ENCODE measurements at places on chromosomes 7 and 10.
A peak's percentile ranks its signal among the peaks of the same experiment; 100 is the strongest.

DNA sequence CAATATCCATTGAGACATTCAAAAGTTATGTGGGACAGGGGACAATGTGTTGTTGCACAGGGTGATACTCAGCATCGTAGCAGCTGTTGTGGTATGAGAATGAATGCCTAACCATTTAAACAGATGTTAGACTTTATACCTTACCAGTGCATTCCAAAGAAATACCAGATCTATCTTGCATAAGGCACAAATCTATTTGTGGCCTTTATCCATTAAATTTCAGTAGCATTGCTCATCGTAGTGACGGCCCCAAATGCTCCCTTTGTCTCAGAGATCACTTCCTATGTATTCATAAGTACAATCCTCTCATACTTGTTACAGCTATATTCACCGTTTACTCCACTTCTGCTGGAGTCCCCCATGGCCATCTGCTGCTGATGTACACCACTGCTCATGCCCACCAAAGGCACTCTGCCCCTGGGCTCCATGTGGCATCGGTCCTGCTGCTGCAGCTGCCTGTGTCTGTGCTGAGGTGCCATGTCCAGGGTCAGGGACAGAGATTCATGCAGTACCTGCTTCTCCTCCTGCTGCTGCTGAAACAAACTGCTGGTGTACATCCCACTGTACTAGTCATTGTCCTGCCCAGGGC lies 96.3 kb downstream of the CPED1 start:
- DNase-seq, result no peak

DNA sequence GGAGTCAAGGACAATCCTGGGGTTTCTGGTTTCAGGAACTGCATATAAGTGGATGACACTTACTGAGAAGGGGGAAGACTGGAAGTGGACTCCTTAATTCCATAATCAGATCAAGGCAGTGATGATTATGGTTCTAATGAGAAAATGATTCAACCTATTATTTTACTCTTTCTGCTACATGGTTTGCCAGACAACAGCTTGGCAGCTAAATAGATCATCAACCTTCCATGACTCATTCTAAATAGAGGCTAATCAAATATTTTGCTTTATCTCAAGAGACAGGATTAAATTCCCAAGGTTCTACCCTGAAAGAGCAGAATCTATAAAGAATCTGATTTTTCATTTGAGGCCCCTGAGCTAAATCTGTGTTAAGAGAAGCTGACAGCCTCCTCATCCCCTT lies 46.3 kb downstream of the CNNM1 start:
- no peak for DNase-seq

DNA sequence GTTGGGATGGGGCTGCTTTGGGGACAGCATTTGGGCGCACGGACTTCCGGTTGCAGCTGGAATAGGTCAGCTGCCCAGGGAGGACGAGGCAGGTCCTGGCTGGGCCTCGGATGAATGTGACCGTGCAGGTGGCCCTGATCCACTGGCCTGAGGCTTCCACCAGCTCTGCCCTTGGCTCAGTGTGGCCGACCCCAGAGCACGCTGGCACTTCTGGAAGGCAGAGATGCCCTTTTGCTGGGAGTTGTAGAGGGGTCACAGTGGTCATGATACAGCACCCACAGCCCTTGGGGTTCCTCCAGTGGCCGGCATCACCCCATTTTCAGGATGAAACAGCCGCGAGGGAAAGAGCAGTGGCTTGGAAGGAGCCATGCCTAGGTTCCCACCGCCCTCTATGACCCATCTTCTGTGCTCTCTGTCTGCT lies 19.0 kb downstream of the ADCY1 start:
- no peak for DNase-seq

DNA sequence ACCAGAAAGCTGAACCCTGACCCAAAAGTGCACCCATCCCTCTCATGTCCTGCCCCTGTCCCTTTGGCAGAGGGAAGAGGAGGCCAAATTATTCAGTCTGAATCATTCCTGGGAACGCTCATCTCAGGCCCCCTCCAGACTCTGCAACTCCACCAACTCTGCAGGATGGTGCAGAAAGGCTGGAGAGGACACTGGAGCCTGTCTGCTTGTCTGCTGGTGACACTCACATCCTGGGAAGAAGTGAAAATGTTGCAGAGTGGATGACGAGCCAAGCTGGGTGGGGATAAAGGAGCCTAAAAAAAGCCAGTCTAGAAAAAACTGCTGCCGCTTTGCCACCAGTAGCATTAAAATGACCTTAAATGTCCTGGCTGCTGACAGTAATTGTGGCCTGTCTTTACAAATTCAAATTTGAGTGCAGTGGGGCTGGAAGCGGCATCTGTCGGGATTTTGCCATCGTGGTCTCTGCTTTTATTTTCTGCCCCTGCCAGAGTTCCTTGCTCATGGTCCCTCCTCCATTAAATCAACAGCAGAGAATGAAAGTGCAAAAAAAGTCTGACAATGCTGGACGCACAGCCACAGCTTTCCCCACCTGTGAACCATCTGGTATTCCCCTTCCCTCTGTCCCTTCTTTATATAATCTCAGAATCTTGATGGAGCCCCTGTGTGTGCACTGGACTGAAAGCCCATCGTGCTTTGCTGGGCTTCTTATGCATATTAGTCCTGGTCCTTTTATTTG lies 63.9 kb downstream of the STK17A start:
- DNase-seq, result peak; percentile 52

- no peak for DNase-seq
Measured at GRCh38 chr10:129945064-129945463, 19.0 kb downstream of the EBF3 start.

- no peak for DNase-seq
Measured at GRCh38 chr10:74104480-74104879, 46.1 kb downstream of the AP3M1 start.

DNA sequence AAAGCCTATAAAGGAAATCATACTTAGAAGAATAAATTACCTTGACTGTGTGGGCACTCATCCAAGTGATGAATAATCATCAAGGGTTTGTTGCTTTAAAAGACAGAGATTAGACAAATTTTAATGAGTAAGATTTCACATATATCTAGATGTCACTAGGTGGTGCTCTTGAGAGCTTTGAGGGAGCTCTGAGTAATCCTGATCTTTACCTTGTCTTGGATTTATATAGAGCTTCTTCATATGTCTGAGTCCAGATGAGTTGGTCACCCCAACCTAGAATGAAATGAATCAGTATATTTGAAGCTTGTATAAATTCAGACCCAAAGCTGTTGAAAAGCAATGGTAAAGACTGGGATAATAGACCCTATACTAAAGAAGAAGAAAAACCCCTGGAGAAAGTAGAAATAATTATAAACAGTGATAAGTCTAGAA lies 3.7 kb downstream of the AGR2 start:
- DNase-seq, result peak; percentile 24

DNA sequence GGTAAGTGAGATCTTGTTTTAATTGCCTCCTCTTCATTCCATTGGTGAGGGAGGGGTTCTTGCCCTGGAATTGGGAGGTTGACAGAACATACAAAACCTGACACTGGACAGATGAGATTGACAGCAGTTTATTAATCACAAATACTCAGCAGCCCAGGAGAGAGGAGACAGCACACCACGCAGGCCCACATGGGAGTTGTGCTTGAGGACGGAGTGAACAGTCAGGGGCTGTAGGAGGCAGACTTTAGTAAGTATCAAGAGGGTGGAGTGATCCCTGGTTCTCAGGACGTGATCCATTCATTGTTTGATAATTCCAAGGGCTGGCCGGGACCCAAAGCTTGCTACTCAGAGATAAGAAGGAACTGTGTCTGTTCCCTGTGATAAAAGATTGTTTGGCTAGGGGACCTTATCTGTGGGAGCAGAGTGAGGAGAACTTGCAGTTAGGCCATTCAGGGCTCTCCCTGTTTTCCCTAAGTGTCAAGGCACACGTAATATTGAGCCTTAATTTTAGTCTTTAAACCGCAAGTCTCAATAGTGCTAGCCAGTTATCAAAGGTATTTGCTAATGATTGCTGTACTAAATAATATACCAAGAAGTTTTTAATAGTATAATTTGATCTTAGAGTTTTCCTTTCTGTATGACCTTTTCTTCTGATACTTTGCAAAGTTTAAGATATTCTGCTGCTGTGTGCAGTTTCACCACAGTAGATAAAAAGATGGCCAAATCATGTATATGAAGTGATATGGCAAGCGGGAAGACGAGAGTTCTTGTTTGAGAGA lies 14.5 kb downstream of the CAPZA2 start:
- no peak for DNase-seq

DNA sequence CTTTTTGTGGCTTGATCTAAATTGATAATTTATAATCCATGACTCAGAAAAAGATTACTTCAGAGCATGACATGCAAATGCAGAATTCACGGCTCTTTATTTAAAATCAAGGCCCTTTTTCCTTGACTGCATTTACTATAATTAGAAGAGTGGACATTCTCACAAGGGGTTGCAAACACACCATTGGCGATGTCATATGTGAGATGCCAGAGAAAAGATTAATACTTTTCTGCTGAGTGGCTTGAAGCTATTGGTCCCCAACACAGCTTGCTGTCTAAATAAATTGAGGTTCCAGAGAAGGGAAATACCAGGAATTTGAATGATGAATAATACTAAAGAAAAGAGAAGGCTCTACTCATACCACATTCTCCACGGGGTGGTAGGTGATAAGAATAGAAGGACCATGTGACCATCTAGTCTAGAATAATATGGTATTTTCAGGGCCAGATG lies 78.7 kb upstream of the ARID5B start:
- DNase-seq, result no peak

DNA sequence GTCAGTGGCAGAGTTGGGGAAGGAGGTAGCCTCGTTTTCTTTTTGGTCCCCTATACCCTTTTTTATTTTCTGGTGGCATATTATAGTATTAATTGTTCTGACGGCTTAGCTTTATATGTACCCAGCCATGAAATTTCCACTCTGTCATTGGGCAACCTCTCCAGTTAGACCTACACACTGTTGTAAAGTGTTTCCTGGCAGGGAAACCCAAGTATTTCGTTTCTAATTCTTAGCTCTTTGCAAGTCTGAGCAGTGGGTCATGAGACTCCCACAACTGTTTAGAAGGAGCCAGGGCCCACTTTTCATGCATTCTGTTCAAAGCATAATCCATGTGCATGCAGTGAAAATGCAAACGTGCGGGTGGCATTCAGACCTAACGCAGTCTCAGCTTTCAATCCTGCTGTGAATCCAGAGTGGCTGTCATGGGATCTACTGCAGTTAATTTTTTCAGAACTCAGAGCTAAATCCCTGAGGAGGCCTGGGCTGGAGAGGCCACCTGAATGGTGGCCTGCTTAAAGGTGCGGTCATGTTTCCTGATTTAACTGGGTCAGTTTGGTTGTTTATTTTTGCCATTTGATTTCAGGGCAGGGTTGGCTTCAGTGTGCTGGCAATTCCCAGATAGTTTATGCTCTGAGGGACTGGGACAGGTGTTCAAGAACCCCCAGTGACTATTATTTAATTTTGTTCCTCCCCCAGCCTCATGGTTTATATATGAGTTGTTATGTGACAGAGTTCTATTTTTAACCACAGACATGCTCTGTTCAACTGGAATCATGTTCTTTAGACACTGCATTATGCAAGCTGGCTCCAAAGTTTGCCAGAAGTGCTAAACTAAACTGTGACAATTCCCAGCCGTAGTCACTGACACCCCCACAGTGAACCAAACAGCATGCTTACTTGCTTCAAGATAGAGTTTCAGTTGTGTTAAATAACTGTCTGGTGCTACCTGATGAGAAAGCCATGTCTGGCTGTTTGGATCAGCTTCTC lies 27.4 kb upstream of the SYPL1 start:
- no peak for DNase-seq

GRCh38 chr7:155119801-155120382 lies 49.8 kb downstream of the HTR5A start:
- no peak for DNase-seq

GRCh38 chr7:107234436-107234835 lies 65.6 kb downstream of the HBP1 start:
- no peak for DNase-seq

- DNase-seq, result no peak
Measured at GRCh38 chr10:121607310-121608055, 9.2 kb upstream of the FGFR2 start.

GRCh38 chr10:124647421-124648130 lies 96.6 kb downstream of the FAM53B start:
- DNase-seq, result peak; percentile 86

GRCh38 chr7:38524786-38525185 lies 106.4 kb downstream of the AMPH start:
- no peak for DNase-seq

- DNase-seq, result no peak
Measured at GRCh38 chr10:46096446-46096845, 50.4 kb upstream of the MSMB start.

DNA sequence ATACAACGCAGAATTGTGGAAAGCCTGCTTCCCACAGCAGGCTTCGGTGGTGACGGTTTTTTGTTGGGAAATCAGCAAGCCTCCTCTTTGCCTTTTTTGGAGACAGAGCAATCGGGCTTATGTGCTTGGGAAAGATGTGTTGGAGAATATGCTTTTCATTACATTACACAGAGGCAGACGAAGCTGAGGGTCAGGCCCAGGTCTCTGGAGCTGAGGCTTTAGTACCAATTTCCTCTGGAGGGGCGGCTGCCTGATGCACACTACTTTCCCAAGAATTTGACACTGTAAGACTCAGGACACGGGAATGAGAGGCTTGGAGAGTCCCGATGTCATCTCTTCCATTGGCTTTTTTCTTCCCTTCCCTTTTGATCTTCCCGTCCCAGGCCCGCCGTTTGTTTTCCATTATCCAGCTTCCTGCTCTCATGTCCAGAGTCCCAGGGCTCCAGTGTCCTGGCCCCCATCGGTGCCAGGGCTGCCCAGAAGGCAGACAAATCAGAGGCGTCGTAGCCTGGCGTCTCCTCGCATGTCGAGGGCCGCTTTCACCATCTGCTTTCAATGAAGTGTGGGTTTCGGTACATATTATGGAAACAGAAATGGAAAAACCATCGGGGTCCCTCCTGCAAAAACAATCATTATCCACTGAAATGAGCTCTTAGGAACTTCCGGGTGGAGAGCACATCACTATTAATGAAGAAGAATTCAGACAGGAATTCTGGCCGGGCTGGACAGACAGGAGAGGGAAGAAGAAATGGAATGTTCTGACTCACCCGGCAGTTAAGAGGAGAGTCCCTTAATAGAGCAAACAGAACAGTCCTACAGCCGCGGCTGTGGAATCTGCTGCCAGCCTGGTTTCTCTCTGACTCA lies 123.0 kb upstream of the JCAD start:
- no peak for DNase-seq

GRCh38 chr7:81195033-81195432 lies 276.2 kb upstream of the SEMA3C start:
- DNase-seq, result no peak

GRCh38 chr10:52959810-52960209 lies 187.2 kb upstream of the MBL2 start:
- no peak for DNase-seq

DNA sequence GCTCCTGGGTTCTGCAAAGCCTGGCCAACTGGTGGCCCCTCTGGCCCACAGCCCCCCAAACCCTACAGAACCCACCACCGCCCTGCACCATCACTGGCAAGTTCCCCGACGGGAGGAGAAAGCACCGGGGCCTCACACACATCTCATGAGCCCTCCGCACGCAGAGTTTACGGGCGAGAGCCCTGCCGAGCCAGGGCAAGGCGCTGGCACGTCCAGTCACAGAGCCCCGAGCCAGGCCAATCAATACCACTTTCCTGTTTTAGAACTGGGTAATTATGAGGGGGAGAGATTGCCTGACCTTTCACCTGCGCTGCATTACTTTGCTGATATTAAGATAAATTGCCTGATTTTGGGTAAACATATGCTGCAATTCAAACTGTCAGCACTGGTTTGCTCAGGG lies 113.3 kb downstream of the EBF3 start:
- no peak for DNase-seq

All from GM12865 (cell line).